ENCODE measurements at places on chromosomes 13 and 19.
A peak's percentile ranks its signal among the peaks of the same experiment; 100 is the strongest.

DNA sequence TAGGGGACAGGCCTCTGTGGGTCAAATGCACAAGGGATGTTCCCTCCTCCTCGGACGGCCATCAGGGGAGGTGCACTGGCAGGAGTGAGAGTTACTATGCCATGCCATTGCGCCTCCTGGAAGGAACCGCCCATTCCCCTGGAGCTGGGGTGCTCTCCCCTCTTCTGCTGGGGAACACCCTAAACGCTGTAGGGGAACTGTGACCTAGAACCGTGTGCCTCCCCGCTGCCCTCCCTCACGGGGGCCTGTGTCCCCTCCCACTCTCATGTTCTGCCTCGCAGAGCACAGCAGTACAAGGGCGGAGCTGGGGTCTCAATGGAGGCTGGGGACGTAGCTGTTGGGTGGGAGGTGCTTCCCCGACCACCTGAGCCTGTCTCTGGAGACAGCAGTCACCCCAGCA, 17.2 kb upstream of the CRTC1 start:
- DNase-seq: no peak

DNA sequence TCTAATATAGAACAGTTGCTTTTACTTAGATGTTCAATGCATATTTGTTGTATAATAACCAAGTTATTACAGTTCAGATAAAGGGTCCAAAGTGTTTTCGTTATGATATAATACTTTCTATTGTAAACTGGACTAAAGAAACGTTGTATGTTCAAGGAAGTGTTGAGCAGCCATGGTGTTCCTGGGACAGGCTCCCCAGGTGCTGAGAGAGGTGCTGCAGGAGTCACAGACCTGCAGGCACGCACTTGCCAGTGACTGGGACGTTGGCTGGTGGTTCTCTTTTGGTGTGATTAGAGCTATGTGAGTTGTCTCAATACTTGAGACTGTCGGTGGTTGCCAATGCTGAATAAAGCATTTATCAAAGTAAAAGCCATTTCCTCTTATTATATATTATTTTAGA, 9.5 kb downstream of the ING1 start:
- no peak for DNase-seq

DNA sequence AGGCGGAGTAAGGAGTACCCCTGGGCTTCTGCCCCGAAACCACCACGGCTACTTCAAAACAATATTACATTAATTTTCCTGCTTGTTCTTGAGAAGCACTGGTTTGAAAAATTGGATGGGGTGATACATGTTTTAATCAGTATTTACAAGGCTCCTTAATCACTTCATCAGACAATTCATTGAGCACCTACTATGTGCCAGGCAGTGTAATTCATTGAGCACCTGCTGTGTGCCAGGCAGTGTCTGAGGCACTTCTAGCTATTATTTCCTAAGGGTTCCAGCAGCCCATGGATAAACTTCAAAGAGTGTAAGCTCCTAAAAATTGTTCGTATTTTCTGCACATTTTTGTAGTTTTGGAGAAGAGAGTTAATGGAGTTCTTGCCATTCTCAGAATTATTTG, 1.6 kb upstream of the GAS6 start:
- no peak for DNase-seq

- no peak for DNase-seq
These were observed 16.5 kb downstream of the KLK4 start for GRCh38 chr19:50894478-50895356.

GRCh38 chr19:7408251-7408650, 59.5 kb downstream of the ARHGEF18 start:
- DNase-seq: no peak

GRCh38 chr19:9850235-9850959, 15.3 kb downstream of the PIN1 start:
- DNase-seq: no peak

- DNase-seq: no peak
These were observed 12.0 kb downstream of the POLR2E start for GRCh38 chr19:1082928-1083816.

DNA sequence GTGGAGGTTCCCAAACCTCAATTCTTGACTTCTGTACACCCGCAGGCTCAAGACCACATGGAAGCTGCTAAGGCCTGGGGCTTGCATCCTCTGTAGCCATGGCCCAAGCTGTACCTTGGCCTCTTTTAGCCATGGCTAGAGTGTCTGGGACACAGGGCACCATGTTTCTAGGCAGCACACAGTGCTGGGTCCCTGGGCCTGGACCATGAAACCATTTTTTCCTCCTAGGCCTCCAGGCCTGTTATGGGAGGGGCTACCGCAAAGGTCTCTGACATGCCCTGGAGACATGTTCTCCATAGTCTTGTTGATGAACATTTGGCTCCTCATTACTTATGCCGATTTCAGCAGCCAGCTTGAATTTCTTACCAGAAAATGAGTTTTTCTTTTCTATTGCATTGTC, 701.4 kb downstream of the FGF9 start:
- no peak for DNase-seq

DNA sequence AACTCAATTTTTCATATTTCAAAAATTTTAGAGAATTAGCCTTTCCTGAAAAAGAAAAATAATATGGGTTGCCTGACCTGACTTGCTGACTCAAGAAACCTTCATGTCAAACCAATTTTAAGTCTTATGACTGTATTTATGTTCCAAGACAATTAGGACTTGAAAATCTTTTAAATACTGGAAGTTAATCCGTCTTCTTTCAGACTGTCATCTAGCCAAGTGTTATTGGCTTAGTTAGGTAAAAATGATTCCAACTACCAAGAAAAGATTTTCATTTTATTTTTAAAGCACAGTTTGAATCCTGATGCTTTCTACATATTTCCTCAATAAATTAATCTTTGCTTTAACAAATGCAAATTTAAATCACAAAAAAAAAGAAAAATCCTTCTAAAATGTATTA, 337.6 kb downstream of the SLITRK6 start:
- no peak for DNase-seq

DNA sequence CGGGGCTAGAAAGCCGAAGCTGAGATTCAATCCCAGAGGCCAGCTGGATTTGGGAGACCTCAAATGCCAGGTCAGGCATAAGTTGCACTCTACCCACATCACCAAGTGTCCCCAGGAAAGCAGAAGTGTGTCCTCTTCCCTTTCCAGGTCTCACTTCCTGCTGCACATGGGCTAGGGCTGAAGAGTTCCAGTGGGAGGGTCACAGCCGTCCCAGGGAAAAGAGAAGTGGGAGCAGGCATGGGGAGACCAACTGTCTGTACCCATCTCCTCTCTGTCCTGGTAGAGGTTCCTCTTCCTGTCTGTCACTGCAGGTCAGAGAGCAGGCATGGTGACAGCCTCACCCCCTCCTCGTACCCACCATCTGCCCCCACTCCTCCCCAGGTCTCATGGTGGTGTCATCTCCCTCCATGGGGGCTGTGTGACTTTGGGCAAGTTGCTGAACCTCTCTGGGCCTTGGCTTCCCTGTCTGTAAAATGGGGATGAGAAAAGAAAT, 14.8 kb downstream of the AXL start:
- DNase-seq: no peak

DNA sequence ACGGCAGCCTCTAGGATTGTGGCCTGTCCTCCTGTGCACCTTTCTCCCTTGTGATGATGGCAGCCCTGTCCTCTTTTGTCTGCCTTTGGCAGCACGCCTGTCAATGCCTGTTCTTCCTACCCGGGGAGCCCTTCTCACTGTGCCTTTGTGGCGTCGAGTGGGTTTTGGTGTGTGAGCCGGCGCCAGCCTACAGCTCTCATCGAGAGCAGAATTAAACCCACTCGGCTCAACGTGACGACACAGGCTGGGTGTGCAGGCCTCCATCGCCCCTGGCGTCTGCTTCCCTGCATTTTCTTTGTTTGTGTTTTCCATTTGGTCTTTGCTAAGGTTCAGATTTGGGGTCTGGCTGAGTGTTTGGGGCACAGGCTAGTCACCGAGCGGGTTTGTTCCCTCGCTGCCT, 34.4 kb downstream of the AP1M1 start:
- no peak for DNase-seq

- DNase-seq: no peak
These were observed 640 bp upstream of the EPOR start for GRCh38 chr19:11384778-11385129.

DNA sequence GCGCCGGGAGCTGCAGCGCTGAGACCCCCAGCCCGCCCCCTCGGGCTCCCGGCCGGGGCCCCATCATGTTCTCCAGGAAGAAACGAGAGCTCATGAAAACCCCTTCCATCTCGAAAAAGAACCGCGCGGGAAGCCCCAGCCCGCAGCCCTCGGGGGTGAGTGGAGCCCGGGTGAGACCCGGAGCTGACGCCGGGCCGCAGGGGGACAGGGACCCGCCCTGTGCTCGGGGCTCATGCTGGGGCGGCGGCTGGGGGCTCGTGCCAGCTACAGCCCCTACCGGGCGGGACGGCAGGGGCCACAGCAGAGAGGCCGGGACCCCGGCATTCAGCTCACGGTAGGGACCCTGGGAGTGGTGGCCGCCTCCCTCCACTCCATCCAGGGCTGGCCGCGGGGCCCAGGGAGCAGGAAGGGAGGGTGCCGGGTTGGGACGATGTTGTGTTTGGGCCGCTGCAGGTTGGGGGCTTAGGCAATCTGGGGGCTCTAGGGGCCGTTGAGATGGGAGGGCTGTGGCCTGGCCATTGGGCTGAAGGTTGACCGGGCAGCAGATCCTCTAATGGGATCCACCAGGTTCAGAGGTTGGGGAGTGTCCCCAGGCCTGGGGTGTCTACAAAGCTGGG, 482 bp downstream of the ARHGAP45 start:
- no peak for DNase-seq

GRCh38 chr13:107551521-107551920, 663.8 kb downstream of the LIG4 start:
- no peak for DNase-seq

- no peak for DNase-seq
These were observed 21.9 kb downstream of the IPO5 start for GRCh38 chr13:97975280-97975847.

DNA sequence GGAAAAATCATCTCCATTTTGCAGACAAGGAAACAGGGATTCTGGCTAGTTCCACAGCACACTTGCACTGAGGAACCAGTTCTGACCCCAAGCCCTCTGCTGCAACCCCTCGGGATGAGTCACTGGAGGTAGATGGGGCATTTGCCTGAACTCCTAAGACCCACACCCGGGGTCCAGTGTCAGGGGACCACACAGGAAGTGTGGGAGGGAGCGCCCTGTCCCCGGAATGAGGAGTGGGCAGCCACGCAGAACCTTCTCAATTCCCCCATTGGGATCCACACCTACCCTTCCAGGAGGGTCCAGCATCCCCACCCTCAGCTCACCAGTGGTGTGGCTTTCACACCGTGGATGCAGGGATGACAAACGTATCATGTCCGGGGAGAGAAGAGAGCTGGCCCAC, 62.7 kb downstream of the TSHZ3 start:
- no peak for DNase-seq

GRCh38 chr13:48146636-48147035, 51.7 kb upstream of the MED4 start:
- DNase-seq: no peak

GRCh38 chr19:54616057-54616456, 14.2 kb upstream of the LILRB1 start:
- DNase-seq: no peak

GRCh38 chr13:96551546-96551945, 442.7 kb downstream of the OXGR1 start:
- peak; percentile 80 for DNase-seq

GRCh38 chr19:48745208-48745995, 1.3 kb downstream of the IZUMO1 start:
- DNase-seq: peak; percentile 33

DNA sequence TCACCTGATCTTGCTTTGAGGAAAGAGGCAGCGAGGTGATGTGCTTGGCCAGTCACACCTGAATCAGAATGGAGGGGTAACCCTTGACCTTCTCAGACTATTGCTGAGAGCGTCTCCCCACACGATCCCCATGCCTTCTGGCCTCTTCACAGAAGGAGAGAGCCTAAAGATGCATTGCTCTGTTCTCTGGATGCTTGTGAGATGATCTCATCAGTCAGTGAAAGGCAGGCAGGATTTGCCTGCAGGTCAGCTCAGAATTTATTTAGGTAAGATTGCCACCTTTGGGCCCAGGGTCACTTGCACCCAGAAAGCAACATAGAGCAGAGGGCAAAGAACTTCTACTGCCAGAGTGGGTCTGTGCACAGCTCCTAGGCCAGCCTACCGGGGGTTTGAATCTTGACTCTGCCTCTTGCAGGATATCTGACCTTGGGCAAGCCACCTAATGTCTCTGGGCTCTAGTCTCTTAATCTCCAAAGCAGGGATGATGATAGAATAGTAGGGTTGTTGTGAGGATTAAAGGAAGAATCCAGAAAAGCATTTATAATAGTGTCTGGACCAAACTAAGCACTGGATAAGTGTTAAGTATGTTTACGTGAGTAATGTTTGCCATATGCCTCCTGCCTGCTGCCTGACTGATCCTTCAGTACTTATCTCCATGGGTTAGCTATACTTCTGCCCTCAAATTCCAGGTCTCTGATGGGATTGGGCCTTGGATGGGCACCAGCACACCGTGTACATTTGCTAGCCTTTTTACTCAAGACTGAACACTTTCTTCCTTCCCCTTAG, 8.4 kb upstream of the FLT1 start:
- DNase-seq: no peak

GRCh38 chr13:80924596-80924995, 583.7 kb upstream of the SPRY2 start:
- DNase-seq: no peak

GRCh38 chr13:75024602-75025001, 457.4 kb downstream of the TBC1D4 start:
- no peak for DNase-seq

DNA sequence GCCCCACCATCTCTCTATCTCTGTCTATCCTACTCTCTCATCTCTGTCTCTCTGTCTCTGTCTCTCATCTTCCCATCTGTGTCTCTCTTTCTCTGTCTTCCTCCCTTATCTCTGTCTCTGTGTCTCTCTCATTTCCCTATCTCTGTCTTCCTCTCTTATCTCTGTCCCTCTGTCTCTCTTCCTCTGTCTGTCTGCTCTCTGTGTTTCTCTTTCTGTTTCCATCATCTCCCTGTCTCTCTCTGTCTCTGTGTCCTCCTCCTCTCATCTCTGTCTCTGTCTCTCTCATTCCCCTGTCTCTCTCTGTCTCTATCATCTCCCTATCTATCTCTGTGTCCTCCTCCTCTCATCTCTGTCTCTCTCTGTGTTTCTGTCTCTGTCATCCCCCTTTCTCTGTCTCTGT, 1.6 kb upstream of the EBI3 start:
- no peak for DNase-seq

DNA sequence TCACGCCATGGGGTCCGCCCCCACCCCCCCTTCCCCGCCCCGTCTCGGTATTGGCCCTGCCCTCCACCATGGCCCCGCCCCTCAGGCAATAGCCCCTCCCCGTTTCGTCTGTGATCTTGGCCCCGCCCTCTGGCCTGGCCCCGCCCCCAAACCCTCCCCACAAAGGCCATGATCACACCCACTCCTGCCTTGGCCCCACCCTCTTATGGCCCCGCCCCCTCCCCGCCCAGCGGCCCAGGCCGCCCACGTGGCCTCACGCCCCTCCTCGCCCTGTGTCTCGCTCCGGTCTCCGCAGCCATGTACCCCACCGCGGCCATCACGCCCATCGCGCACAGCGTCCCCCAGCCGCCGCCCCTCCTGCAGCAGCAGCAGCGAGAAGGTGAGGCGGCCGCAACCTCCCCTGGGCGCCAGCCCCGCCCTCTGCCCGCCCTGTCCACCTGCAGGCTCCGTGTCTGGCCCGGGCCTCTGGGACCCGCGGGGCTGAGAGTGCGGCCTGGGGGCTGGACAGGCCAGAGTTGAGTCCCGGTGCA, 61.3 kb downstream of the CELF5 start:
- DNase-seq: peak; percentile 75
